ENCODE measurements at places on chromosomes 4 and X. TPM values are rescaled to one million over a fixed set of nuclear protein-coding genes. Genes with fewer than 3 reads are reported as not detected.

- no peak overlapping the region for H3K4me3 ChIP-seq
- H3K36me3 ChIP-seq, result no peaks in the 10 kb centered on the region
- no peak overlapping the region for H3K27ac ChIP-seq
- DNase-seq, result no peak
- no peaks in the 10 kb centered on the region for H3K4me1 ChIP-seq
Observed at GRCh38 chrX:27548624-27549023, 41.5 kb upstream of the DCAF8L2 start.

GRCh38 chrX:79162076-79162475, 17.6 kb downstream of the GPR174 start:
- peak overlapping the region; percentile 57 for H3K27ac ChIP-seq
- H3K27me3 ChIP-seq, result no peaks in the 10 kb centered on the region
- H3K4me1 ChIP-seq, result no peaks in the 10 kb centered on the region
- no peak for DNase-seq

GRCh38 chrX:9033989-9034388, at the start of gene FAM9B:
Gene FAM9B, minus strand, starts transcription at chrX:9034127. Its CDS starts 1,141 bp downstream, at chrX:9032986.
- H3K36me3 ChIP-seq, result no peaks in the 10 kb centered on the region
- H3K4me1 ChIP-seq, result no peaks in the 10 kb centered on the region
- no peak within 1 kb of the TSS for H3K27ac ChIP-seq
- no peak for DNase-seq
- H3K27me3 ChIP-seq, result no peaks in the 10 kb centered on the region

DNA sequence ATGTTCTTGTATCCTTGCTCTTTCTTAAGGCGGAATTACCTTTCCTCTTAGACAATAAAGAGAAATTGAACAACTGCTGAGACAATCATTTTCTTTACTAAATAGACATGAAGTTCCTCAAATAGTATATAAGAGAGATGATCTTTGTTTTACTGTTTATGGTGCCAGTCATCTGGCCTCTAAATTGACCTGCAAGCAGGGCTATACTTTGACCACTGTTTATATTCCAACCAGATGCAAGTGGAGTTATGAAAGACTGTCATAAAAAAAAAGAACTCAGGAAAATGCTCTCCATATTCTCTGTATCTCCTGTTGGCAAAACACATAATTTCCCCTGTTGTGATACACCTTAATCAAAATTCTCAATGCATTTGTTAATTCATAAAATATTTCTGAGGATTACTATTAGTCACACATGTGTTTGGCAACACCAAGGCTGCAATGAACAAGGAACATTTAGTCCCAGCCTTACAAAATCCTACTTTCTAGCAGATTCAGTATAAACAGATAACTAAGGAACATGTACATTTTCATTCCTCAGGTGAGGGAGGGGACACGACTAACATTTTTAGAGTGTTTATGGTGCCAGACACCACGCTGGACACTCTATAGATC, 562.3 kb downstream of the KCNIP4 start:
- H3K36me3 ChIP-seq, result no peaks in the 10 kb centered on the region
- H3K27me3 ChIP-seq, result no peaks in the 10 kb centered on the region
- no peaks in the 10 kb centered on the region for H3K4me1 ChIP-seq
- H3K27ac ChIP-seq, result no peak overlapping the region
- no peak overlapping the region for H3K4me3 ChIP-seq

Gene MAGEA11
- total RNA-seq, result not detected

- H3K36me3 ChIP-seq, result no peaks in the 10 kb centered on the region
- DNase-seq, result no peak
- H3K4me3 ChIP-seq, result no peak overlapping the region
Observed at GRCh38 chr4:163701916-163702315, 207.4 kb downstream of the TMA16 start.

Gene GLRA2
- not detected for total RNA-seq

Gene NPNT
- 84.2 TPM for total RNA-seq

Gene RNF212
- 6.6 TPM for total RNA-seq

- no peaks in the 10 kb centered on the region for H3K4me1 ChIP-seq
- H3K36me3 ChIP-seq, result no peaks in the 10 kb centered on the region
- H3K27ac ChIP-seq, result no peak overlapping the region
- DNase-seq, result no peak
- H3K4me3 ChIP-seq, result no peak overlapping the region
- H3K27me3 ChIP-seq, result no peaks in the 10 kb centered on the region
Observed at GRCh38 chrX:105126201-105126600, 94.3 kb downstream of the TEX13A start.

- H3K36me3 ChIP-seq, result no peaks in the 10 kb centered on the region
- no peak overlapping the region for H3K4me3 ChIP-seq
- H3K27me3 ChIP-seq, result no peaks in the 10 kb centered on the region
- no peaks in the 10 kb centered on the region for H3K4me1 ChIP-seq
- DNase-seq, result no peak
Observed at GRCh38 chr4:14364953-14365536, 637.2 kb upstream of the CPEB2 start.

- no peaks in the 10 kb centered on the region for H3K36me3 ChIP-seq
- no peaks in the 10 kb centered on the region for H3K4me1 ChIP-seq
- no peak overlapping the region for H3K27ac ChIP-seq
- no peaks in the 10 kb centered on the region for H3K27me3 ChIP-seq
- H3K4me3 ChIP-seq, result no peak overlapping the region
Observed at GRCh38 chrX:110012818-110013485, 10.0 kb downstream of the TMEM164 start.

Gene NDP
- total RNA-seq, result not detected

Gene SSR4
- 93.3 TPM for total RNA-seq

Gene CMC4
- total RNA-seq, result 9.0 TPM

DNA sequence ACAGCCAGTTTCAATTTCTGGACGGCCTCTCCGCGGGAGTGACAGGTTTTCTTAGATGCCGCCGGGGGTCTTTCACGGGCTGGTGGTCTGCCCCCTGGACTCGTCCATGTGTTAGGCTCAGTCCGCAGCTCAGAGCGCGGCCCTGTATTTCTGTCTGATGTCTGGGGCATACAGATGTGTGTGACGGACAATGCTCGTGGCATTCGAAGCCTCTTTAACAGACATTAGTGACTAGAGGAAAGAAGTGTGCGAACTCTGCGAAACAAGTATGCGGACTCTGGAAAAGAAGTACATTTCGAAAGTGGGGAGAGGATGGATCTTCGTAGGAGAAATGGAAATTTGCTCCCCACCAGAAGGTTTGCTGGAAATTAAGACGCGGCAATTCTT, 793 bp upstream of the DCUN1D4 start:
- peaks cover 14% of the 10 kb centered on the region for H3K4me1 ChIP-seq
- no peaks in the 10 kb centered on the region for H3K27me3 ChIP-seq
- DNase-seq, result no peak
- H3K27ac ChIP-seq, result peak overlapping the region; percentile 95
- peak overlapping the region; percentile 94 for H3K4me3 ChIP-seq
- no peaks in the 10 kb centered on the region for H3K36me3 ChIP-seq

DNA sequence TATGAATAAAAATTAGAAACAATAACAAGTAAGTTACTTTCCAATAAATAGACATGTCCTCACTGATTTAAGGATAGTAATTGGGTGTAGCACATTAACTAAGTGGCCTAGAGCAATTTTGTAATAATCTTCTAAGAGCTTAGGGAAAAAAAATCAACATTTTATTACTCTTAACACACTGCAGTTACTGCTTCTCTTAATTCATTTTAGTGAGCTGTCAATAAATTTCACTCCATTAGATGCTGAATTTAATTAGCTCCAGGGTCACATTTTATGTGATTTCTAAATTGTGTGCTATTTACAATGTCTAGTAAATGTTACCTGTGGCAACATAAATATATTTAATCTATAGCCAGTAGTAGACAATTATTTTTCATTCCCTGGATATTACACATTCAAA, 612.0 kb downstream of the C4orf33 start:
- no peaks in the 10 kb centered on the region for H3K27me3 ChIP-seq
- no peak overlapping the region for H3K27ac ChIP-seq
- H3K4me3 ChIP-seq, result no peak overlapping the region
- no peak for DNase-seq

Gene LNX1
- total RNA-seq, result 18.4 TPM

DNA sequence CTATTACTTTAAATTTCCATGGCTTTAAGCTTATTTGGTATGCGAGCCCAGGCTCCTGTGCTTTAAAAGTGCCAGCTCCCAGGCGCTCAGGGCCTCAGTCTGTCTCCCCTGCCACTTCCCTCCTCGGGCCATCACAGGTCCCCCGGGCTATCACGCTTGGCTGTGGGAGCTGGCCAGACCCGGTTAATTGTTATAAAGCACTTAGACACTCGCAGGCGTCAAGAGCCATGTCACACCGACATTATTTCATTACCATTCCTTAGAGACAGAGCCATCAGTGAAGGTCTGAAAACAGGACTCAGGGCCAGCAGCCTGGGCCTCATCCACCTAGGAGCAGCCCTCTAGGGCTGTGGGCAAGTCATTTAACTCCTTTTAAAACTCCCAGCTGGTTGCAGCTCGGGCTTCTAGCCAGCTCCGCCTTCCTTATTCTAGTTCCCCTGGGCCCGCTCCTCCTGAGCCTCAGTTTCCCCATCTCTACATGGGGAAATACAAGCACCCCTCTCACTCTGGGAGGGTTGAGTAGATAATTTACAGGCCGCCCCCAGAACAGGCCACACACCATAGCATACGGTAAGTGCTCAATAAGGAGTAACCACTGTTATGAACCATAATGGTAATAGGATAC, 99.0 kb downstream of the HMX1 start:
- no peaks in the 10 kb centered on the region for H3K36me3 ChIP-seq
- H3K27ac ChIP-seq, result no peak overlapping the region
- H3K27me3 ChIP-seq, result no peaks in the 10 kb centered on the region
- no peaks in the 10 kb centered on the region for H3K4me1 ChIP-seq

Gene SHROOM2
- total RNA-seq, result 3.8 TPM

- H3K36me3 ChIP-seq, result no peaks in the 10 kb centered on the region
- H3K4me1 ChIP-seq, result no peaks in the 10 kb centered on the region
- no peak for DNase-seq
Observed at GRCh38 chr4:74317616-74318246, 9.5 kb downstream of the EPGN start.

DNA sequence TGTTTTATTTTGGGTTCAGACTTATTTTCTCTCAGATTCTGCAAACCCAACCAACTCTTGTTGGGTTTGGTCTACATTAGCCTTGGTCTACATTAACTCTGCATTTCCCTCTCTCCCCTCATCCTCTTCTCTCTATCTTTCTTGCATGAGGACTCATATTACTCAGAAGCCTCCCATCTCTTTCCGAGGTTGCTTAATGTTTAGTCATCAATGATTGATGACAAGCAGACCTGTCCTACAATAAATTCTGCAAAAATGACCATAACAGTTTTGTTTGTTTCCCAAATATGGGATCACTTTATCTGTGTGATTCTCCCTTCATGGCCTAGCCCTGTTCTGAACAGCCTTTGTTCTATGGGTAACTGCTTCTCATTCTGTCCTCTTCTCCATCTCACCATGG, 75.2 kb downstream of the GABRB1 start:
- H3K4me1 ChIP-seq, result no peaks in the 10 kb centered on the region
- H3K27ac ChIP-seq, result no peak overlapping the region
- no peak overlapping the region for H3K4me3 ChIP-seq
- H3K36me3 ChIP-seq, result no peaks in the 10 kb centered on the region
- DNase-seq, result no peak

DNA sequence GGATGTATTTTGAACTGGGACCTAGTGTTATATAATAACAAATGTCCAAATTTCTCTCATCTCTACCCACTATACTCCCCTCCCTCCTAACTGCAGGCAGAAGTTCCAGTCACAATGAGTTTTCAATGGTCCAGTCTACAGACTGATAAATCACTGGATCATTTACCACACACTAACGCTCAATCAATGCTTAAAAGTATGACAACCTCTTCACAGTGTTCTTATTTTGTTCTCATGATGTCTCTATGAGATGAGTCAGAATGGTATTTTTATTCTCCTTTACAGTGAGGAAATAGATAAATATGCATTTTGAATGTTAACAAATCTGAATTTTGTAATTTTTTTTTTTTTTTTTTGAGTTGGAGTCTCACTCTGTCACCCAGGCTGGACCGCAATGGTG, 83.7 kb upstream of the ETNPPL start:
- no peak overlapping the region for H3K27ac ChIP-seq
- H3K4me3 ChIP-seq, result no peak overlapping the region
- no peak for DNase-seq
- no peaks in the 10 kb centered on the region for H3K27me3 ChIP-seq
- H3K4me1 ChIP-seq, result no peaks in the 10 kb centered on the region

DNA sequence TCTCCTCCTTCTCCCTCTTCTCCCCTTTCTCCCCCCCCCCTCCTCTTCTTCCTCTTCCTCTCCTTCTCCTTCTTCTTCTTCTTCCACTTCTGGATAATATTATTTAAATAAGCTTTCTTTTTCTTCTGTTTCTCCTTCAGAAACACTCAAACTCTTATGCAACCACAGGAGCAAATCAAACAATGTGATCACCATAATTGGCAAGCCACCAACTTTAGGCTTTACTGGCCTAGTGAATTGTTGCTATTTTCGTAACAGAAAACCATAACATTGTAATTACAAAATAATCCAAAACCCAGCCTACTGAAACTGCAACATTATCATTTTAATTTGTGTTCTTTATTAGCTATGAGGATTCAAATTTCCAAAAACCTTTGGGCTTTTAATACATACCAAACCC, 14.3 kb downstream of the DCAF8L1 start:
- no peak for DNase-seq
- no peak overlapping the region for H3K4me3 ChIP-seq
- no peaks in the 10 kb centered on the region for H3K4me1 ChIP-seq
- H3K27ac ChIP-seq, result peak overlapping the region; percentile 50
- no peaks in the 10 kb centered on the region for H3K36me3 ChIP-seq
- H3K27me3 ChIP-seq, result no peaks in the 10 kb centered on the region

DNA sequence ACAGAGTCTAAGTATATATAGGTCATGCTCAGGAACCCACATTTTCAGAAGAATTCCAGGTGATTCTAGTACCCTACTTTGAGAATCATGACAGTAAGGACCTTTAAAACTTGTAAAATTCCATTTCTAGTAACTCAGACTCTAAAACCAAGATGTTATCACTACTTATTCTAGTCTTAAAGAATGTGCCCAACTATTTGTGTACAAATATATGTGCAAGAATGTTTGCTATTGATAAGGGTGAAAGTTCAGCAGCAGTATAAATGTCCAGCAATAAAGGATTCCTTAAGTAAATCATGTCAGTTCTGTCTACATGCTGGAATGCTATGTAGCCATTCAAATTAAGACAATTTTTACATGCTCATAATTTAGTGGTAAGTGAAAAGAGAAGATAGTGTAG, 71.1 kb upstream of the MAGEB2 start:
- H3K4me3 ChIP-seq, result no peak overlapping the region
- H3K4me1 ChIP-seq, result no peaks in the 10 kb centered on the region
- no peaks in the 10 kb centered on the region for H3K27me3 ChIP-seq
- no peak overlapping the region for H3K27ac ChIP-seq
- no peak for DNase-seq
- H3K36me3 ChIP-seq, result no peaks in the 10 kb centered on the region

GRCh38 chr4:87046121-87046551, 111.3 kb downstream of the AFF1 start:
- H3K27me3 ChIP-seq, result no peaks in the 10 kb centered on the region
- H3K36me3 ChIP-seq, result no peaks in the 10 kb centered on the region

GRCh38 chr4:152310257-152310656, 225.6 kb downstream of the FBXW7 start:
- no peaks in the 10 kb centered on the region for H3K36me3 ChIP-seq
- no peak overlapping the region for H3K4me3 ChIP-seq
- H3K4me1 ChIP-seq, result no peaks in the 10 kb centered on the region

GRCh38 chr4:156169861-156170260, 216.2 kb upstream of the CTSO start:
- no peaks in the 10 kb centered on the region for H3K4me1 ChIP-seq
- H3K27me3 ChIP-seq, result no peaks in the 10 kb centered on the region
- no peak for DNase-seq
- H3K27ac ChIP-seq, result no peak overlapping the region
